ENCODE measurements at places on chromosomes 11 and 22. TPM values are rescaled to one million over a fixed set of nuclear protein-coding genes. Genes with fewer than 3 reads are reported as not detected.

DNA sequence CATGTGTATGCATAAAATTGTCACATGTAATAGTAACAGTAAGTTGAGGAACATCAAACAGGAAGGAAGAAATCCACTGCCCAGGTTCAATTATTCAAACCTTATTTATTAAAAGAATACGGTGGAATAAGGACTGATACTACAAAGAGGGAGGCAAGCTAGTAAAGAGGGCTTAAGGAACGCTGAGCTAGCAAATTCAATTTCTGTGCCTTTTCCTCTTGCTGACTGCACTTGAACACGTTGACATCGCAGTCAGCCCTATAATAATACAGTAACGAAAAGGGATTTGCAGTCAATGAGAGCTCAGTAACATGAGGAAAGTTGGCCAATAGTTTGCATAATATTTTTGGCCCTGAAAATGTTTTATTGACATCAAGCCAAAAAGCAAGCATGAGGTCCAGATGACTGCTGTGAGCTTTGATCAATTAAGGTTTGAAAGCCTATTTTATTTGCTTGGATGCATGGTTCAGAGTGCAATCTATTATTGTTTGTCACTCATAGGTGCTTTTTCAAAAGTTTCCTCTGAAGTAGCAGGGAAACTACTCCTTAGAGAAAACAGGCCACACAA is 861.8 kb downstream of the LRRC4C start:
- DNase-seq = no peak

GRCh38 chr22:46454504-46455269 is 82.7 kb downstream of the CELSR1 start:
- peak; percentile 30 for DNase-seq

DNA sequence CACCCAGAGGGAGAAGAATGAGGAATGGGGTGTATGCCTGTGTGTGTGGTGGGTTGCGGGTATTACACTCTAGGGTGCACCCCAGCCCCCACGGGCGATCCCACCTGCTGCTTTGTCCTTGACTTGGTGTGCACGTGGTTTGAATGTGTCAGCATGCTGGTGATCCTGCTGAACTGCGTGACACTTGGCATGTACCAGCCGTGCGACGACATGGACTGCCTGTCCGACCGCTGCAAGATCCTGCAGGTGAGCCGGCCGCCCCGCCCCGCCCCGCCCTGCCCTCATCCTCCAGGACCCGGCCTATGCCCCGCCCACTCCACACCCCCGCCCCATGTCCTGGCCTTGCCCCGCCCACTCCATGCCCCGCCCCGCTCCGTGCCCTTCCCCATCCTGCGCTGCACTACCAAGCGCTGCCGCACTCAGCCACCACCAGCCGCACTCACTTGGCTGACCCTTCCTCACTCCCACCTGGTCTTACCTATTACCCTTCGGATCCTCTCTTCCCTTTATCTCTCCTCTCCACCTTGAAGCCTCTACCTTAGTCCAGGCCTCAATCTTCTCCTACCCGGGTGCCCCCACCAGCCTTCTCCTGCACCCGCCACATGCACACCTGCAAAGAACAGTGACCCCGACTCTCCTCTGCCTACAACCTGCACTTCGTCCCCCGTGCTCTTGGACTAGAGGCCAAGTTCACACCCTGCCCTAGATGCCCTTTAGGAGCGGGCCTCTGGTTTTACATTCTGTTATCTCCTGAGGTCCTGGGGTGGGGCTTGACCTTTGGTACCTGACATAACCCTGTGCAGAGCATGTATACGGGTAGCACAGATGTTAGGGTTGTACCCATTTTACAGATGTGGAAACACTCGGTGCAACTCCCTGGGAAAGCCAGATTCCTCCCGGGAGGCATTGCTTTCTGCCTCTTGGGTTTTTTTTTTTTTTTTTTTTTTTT is 27.7 kb downstream of the CACNA1I start:
- DNase-seq = no peak

DNA sequence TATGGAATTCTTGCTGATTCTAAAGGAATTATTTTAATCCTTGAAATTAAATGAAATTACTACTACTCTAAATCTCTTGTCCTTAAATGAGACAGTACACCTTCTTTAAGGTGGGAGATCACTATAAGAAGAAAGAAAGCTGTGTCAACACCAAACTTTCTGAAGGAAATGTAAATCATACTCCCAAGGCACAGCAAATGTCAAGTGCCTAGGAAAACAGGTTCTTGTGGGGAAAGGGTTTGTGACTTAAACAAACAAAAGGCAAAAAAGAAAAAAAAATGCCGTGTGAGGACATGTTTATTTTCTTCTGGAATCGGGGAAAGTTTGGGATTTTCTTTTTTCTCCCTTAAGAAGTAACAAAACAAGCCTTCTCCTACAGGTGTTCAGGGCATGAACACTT is 745.1 kb downstream of the DLG2 start:
- no peak for DNase-seq

- no peak for DNase-seq
These were observed 1.1 kb upstream of the SUN2 start for GRCh38 chr22:38756711-38757463.

- DNase-seq = peak; percentile 75
These were observed 40.4 kb upstream of the AKIP1 start for GRCh38 chr11:8870411-8871170.

DNA sequence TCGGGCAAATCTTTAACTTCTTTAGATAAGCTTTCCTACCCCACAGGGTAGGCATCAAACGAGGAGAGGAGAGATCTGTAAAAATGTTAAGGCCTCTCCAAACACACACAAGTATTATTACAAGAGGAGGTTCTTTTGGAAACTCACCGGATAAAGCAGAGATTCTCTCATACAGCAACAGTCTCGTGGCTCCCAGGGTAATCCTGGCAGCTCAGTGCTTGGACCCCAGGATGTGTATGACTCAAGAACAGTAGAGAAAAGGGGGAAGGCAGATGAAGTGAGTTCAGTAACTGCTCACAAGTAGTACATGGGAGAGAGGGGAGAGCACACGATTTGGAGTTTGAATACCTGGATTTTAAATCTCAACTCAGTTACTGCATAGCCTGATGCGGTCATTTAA is 120.9 kb downstream of the FEZ1 start:
- DNase-seq = no peak

DNA sequence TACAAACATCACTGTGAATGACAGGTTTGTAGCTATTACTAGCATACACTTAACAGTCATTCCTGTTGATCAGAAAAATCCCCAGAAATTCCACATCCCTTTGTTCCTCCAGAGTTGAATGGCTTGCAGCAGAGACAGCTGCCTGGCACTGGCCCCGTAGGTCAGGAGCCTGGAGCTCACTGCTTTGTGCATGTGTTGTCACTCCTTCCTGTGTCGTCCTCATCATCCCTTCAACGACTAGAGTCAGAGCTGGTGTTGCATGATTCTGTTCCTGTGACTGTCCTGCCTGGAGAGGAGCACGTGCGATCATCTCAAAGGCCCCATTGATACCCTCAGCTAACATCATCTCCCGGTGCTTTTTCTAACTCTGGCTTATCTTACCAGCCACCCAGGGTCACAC is 58.3 kb downstream of the LDLRAD3 start:
- DNase-seq = no peak

DNA sequence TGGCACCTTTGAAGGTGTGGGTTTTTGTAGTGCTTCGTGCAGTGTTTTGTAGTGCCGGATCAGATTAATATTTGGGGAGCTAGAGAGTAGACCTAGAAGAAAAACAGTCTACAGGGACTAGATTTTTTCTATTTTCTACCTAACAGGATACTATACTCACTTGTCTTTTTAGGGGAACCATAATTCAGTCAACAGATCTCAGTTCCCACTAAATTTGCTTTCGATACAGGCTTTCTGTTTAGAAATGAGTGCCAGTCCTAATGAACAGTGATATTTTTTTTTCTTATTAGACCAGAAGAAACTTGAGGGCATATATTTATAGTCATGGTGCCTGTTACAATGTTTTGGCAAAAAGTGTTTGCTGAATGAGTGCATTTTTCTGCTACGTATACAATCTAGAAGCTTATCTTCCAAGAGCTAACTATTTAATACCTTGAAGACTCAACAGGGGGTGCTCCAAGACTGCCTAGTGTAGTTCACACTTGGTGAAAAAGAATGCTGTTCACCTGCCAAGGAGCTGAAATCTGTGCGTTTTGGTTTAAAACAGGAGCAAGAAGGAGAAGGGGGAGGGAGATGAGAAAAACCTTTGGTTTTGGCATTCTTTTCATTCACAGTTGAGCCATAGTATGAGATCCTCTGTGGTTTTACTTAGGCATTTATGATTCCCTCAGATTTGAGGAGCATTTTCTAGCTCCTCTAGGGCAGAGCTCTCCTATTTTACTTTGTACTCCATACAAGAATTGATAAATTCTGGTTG is 44.9 kb upstream of the VSTM5 start:
- peak; percentile 48 for DNase-seq

DNA sequence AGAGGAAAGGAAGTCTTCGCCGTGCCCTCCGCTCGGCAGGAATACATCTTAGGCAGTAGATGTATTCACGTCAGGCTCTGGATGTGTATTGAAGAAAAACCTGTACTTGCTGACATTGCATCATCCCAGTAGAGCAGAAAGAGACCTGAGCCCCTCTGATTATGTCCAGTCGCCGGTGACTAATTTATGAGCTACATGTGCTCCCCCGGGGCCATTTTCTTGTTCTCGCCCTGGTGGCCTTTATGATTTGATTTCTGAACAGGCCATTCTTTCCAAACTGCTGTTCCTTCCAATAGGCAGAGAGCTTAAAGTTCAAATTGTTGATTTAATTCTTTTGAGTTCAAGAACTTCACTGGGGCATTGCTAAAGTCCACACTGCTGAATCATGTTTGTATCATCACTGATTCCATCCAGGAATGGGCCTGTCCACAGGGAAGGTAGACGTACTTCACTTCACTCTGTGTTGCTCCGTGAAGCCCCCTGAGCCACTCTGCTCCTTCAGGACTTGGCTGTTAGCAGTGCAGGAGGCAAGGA is 137.3 kb upstream of the RASSF10 start:
- DNase-seq = no peak

DNA sequence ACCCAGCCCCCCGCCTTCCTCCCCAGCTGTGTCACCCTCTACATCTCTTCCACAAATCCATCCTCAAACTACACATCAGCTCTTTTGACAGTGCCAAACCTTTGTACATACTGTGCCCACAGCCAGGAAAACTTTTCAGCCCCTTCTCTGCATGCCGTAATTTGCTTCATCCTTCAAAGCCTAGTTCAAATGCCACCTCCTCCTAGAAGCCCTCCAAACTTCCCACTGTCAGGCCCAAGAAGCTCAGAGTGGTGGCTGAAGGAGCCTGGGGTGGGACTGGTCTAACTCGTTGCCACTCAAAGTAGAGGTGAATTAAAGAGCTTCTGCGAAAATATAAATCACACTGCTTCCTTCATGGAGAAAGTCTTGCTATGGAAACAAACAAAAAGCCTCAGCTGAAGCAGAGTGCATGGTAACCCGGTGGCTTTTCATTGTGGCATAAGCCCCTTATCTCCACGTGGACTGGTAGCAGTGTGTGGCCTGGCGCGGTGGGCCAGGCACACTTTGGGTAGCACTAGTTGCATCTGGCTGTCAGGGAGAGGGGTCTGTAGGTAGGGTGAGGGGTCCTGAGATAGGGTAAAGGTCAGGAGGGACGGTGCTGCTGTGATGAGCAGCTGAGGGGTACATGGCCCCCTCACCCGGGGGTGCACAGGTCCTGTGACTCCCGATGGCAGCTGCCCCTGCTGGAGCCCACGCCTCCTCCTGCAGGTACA is 76.9 kb downstream of the MYO7A start:
- DNase-seq = no peak

DNA sequence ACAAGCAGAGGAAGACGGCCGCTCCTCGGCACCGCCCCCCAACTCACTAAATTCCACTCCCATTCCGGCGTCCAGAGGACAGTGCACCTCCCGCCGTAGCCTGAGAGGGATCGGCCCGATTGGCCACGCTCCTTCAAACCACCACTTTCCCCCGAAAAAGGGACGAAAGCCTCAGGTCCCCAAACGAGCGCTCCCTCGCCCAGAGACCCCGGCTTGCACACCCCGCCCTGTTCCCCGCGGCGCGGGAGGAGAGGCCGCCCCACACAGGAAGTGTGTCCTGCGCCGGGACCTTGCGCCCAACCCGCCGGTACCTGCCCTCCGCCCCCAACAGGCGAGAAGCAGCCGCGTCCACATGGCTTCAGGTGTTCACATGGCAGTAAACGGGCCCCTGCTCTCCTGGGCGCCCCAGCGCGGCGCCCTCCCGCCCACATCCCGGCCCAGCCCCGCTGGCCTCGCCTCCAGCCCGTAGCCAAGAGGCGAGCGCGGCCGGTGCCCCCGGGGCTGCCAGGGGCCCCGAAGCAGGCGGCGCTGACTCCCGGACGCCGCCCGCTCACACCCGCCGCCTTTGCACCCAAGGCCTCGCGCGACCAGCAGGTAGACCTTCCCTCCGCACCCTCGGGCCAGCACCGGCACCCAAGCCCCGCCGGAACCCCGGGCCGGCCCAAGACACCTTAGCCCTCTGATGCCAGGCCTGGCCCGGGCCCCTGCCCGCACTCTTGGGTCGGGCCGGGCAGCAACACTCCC is 849 bp downstream of the TCF20 start:
- peak; percentile 47 for DNase-seq

DNA sequence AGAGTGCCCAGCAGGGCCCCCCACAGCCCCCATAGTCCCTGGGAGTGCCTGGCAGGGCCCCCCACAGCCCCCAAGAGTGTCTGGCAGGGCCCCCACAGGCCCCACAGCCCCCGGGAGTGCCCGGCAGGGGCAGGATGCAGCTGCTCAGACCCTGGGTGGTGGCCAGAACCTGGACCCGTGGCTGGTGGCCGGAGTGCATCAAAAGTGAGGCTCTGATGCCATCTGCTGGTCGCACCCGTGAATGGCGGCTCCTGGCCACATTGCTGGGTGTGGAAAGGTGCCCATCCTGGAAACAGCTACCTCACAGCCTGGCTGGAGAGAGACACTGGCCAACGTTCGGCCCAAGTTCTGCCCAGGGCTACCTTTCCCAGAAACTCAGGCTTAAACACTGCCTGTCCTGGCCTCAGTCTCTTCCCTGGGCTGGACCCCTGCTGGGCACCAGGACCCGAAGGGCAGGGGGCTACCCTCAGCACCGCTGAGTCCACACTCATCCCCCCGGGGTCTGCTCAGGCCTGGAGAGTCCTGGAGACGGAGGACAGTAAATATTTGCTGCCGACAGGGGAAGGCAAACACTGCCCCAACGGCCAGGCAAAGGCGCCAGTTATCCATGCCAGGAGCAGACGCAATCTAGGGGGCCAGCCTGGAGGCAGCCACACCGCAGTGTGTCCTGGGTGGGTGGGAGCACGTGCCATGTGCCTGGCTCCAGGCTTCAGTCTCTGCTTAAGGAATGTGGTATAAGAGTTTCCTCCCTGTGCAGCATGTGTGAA is 4.4 kb downstream of the INS start:
- peak; percentile 61 for DNase-seq

GRCh38 chr11:61609980-61610366 is 29.1 kb upstream of the SYT7 start:
- DNase-seq = no peak

The MAJIN gene
- not detected for total RNA-seq

The ANKRD49 gene
- 4.3 TPM for total RNA-seq

The MADD gene
- total RNA-seq = 17.0 TPM
